ENCODE measurements at places on chromosomes 1 and 21.

GRCh38 chr21:32237021-32237420 lies 41.8 kb downstream of the MIS18A start:
- DNase-seq = no peak

DNA sequence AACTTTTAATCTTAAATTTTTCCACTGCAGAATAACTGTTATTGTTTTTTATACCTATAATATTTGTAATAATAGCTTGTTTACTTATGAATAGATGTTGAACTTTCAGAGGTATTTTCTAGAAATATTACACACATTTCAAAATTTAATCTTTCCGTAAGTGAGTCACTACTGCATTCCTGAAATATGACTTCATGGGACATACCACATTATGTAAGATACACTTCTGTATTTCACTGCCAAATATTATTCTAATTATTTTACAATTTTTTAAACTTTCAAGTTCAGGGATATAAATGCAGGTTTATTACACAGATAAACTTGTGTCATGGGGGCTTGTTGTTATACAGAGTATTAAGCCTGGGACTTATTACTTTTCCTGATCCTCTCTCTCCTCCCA lies 2220.5 kb downstream of the NCAM2 start:
- DNase-seq = no peak

- DNase-seq = no peak
These were observed 22.3 kb downstream of the APP start for GRCh38 chr21:26148071-26148839.

DNA sequence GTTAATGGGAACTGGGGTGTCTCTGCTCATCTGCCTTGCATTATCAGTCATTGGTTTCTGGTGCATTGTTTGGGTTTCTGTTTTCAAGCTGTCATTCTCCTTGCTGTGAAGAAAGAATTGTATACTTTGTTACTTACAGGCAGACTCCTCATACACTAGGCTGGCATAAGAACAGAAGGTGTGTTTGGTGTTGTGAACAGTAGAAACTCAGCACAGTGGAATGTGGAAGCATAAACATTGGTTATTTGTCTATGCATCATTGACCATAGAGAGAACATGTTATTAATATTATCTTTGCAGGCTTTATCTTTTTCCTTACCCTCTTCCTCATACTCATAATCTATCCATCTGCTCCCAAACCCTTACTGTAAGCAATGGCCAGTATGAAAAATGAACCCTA lies 18.2 kb downstream of the C1orf87 start:
- DNase-seq = no peak

- no peak for DNase-seq
These were observed 6.0 kb upstream of the RGS4 start for GRCh38 chr1:163063143-163063542.

DNA sequence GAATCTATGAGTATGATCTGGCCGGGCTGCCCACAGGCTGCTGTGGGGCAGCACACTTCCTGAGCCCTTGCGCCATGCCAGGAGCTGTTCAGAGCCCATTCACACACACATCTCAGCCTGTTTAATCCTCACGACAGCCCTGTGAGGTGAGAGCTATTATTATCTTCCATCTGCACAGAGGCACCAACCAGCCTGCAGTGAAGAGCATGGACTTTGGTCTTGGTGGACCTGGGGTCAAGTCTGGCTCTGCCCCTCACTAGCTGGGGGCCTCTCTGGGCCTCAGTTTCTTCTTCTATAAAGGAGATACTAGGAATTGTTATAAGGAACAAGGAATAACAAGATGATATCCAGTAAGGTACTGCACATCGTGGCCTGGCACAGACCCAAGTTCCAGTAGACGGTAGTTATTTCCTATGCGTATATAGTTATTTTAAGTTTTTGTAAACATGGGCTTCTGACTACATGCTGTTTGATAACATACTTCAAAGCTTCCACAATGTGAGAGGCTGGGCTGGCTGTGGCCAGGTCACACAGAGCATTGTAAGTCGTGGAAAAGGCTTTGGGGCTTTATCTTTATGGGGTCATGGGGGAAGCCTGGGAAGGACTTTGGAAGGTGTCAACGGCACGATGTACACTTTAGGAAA lies 3.4 kb upstream of the PADI2 start:
- DNase-seq = no peak

GRCh38 chr1:89203166-89203565 lies 4.4 kb upstream of the GBP4 start:
- no peak for DNase-seq

DNA sequence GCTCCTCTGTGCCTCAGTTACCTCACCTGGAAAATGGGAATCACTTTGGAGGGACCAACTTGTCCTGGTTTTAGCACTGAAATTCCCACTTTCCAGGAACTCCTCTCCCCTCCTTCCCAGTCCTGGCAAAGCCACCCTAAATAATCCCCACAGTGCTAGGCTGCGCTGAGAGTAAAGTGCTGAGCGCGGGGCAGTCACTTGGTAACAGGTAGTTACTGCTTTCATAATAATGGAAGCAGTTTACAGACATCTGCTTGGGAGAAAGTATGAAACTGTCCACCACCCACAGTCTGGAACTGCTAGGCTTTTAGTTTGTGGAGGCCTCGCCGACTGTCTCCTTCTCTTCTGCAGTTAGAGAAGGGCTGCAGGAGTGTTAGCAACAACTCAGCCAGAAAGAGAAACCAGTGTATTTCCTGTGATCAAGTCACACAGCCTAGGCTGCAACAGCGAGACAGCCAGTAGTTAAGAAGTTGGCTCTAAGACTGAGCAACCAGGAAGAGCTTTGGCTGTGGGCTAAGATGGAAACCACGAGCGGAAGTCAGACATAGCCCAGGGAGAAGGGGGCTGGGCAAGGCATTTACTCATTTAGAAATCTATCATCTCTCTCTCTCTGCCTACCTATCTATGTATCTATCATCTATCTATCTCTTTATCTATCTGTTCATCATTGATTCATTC lies 30.8 kb upstream of the ABCG1 start:
- DNase-seq = peak; percentile 81

GRCh38 chr1:193070386-193070753 lies 11.0 kb downstream of the RO60 start:
- no peak for DNase-seq

- no peak for DNase-seq
These were observed 7.7 kb downstream of the RPE65 start for GRCh38 chr1:68442006-68442405.

GRCh38 chr1:116850436-116850835 lies 59.3 kb upstream of the PTGFRN start:
- DNase-seq = no peak

- no peak for DNase-seq
These were observed 501.4 kb upstream of the USP24 start for GRCh38 chr1:55716610-55717009.

DNA sequence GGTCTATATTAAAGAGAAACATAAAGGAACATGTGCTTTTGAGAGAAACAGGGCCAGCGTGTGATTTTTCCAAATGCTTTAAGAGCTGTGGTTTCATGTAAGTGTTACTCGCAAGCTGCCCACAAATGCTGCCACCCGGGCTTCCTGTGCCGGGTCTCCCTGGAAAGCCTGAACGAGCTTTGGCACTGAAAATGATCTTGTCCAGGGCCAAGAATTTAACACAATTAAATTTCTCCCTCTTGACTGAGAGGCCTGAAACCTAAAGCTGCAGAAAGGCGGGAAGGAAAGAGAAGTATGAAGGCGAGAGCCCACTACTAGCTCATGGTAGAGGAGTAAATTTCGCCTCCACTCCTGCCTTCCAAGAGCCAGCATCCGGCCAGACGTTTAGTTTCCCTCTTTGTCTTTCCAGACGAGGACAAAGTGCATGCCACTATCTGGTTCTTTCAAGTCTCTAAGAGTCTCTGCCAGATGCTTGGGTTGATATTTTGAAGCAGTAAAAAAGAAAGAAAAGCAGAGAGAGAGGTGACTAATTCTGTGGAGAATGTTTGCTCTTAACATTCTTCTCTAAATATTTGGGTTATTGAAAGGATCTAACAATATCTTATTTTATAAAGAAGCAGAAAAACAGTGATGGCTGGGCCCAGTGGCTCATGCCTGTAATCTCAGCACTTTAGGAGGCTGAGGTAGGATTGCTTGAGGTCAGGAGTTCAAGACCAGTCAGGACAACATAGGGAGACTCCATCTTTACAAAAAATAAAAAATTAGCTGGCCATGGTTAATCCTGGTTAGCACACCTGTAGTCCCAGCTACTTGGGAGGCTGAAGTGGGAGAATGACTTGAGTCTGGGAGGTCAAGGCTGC lies 100.0 kb upstream of the HNRNPU start:
- no peak for DNase-seq

GRCh38 chr1:1561801-1562470 lies 12.7 kb downstream of the SSU72 start:
- no peak for DNase-seq

GRCh38 chr1:54277451-54278341 lies 77.7 kb downstream of the MRPL37 start:
- no peak for DNase-seq

GRCh38 chr21:27068811-27069210 lies 101.9 kb upstream of the ADAMTS5 start:
- DNase-seq = no peak

GRCh38 chr1:6592441-6592840 lies 10.2 kb downstream of the KLHL21 start:
- no peak for DNase-seq

- no peak for DNase-seq
These were observed 36.0 kb downstream of the SIPA1L2 start for GRCh38 chr1:232593717-232594502.

GRCh38 chr1:31397360-31398095 lies 15.5 kb upstream of the SERINC2 start:
- DNase-seq = no peak

GRCh38 chr1:206769304-206769731 lies 1.3 kb upstream of the IL19 start:
- peak; percentile 26 for DNase-seq

DNA sequence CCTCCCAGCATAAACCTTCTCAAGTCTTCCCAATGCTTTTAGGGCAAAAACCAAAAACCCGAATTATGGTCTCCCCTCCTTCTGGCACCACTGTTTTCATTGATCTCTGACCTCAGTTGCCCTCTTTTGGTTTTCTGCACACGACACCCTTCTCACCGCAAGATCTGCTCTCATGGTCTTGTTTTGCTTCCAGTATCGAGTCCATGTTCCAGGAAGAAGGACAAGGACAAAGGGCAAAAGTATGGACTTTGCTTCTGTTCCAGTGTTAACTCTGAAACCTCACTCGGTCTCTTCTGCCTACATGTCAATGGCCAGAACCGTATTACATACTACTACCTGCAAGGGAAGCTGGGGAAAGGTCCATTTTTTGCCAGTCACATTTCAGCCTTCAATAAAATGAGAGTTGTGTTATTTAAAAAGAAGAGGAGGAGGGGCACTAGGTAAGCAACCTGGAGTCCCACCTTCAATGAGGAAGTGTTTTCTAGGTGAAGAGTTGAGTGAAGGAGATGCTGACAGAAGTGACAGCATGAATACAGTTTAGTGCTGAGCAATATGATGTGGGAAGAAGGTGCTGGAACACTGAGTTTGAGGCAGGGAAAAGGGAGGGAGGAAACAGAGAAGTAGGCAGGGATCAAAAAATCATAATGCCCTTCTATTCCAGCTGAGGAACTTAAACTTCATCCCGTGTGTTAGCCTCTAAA lies 183.4 kb downstream of the FGGY start:
- no peak for DNase-seq

GRCh38 chr1:18666317-18666920 lies 35.8 kb downstream of the PAX7 start:
- DNase-seq = no peak

DNA sequence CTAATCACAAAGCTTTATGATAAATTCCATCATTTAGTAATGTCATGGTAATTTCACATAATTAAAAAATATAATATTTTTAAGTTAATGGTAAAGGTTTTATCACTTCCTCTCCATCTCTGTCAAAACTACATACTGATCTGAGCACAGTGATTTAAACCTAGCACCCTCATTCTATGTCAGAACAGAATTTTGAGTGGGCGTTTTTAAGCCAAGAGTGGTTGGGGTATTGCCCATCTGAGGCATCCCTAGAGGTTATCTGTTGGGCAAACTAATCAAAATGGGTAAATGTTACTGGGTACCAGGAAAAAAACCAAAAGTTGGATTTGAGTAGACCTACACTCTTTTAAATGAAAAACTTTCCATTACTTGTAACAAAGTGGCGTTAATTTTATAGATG lies 100.7 kb upstream of the GFI1 start:
- DNase-seq = no peak

- no peak for DNase-seq
These were observed 2.7 kb downstream of the GSTM4 start for GRCh38 chr1:109658533-109659042.

GRCh38 chr1:65911679-65912078 lies 119.0 kb downstream of the PDE4B start:
- DNase-seq = no peak

DNA sequence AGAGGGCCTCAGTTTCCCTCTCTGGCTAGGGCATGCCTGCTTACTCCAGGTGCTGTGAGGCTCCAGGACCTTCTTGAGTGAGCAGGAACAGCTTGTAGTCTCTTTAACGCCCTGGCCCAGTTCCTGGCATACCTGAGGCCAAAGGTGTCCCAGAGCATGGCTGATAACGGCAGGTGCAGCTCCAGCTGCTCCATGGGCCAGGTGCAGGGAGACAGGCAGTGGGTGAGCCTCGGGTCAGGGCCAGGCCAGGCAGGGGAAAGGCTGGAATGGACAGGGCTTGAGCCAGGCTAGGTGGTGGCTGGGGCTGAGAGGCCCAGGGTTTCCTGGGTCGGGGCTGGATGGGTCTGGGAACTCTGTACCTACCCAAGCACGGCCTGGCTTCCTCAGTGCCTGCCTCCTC lies 18.3 kb downstream of the EDN2 start:
- no peak for DNase-seq

GRCh38 chr21:45414396-45415187 lies 9.6 kb downstream of the COL18A1 start:
- DNase-seq = no peak

GRCh38 chr1:154741741-154742495 lies 128.2 kb downstream of the KCNN3 start:
- no peak for DNase-seq

DNA sequence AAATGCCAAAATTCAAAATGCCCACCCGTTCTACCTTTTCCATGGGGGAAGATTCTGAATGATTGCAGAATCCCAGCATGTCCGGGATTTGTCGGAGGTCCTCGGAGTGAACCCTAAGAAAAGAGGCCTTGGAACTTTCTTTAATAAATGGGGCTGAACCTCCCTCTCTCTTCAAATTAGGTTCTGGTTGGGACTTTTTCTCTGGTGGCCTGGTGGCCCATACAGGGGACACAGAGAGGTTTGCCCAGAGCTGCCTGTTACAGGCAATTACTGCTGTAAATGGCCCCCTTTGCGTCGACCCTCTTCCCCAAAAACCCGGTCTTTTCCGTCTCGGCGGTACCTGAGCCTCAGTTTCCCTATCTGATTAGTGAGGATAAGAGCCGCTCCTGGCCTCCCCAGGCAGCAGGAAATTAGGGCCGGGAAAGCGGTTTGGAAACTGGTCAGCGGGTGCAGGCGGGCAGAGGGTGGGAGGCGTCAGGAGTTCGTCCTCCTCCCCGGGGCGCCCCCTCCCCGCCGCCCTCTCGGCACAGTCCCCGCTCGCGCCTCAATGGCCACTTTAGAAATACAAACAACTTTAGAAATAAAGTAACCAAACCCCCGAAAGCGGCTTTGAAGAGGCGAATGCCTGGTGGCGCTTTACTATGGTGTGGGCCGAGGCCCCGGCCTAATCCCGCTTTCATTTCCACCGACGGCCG lies 15.6 kb downstream of the PAX7 start:
- DNase-seq = no peak

GRCh38 chr21:25215698-25216384 lies 391.4 kb downstream of the MRPL39 start:
- DNase-seq = no peak

- DNase-seq = no peak
These were observed 20.0 kb downstream of the CDC73 start for GRCh38 chr1:193141804-193142203.
